ENCODE measurements at places on chromosomes 6 and 20.

- no peak for DNase-seq
These were observed 13.1 kb upstream of the DCBLD1 start for GRCh38 chr6:117469356-117469755.

DNA sequence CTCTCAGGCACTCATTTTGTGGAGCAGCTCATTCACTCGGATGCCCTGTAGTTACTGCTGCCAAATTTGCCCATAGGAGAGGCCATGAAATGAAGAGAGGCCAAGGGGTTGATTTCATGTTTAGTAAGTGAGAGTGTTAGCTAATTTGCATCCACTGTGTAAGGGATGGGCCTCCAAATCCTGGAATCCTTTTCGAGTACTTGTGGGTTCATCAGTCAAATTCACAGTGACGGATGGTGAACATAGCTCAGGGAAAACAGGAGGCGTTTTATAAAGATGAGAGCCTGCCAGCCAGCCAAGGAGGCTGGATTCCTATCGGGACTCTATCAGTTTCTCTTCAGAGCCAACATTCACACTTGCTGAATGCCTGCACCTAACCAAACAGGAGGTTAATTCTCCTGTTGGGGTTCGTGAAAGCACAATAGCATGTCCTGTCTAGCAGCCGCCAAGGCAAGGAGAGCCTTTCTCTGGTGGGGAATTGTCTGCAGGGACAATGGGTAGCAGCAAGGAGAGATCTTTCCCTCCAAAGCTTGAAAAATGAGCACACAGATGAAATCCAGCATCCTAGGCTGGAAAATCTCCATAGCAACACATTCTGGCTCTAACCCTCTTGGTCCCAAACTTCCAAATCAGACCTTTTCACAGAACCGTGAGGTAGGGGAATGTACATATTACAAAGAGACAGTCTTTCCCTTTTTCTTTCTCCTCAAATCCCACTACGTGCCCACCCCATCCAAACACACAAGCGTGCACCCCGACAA is 231.4 kb upstream of the ECI2 start:
- DNase-seq: no peak

DNA sequence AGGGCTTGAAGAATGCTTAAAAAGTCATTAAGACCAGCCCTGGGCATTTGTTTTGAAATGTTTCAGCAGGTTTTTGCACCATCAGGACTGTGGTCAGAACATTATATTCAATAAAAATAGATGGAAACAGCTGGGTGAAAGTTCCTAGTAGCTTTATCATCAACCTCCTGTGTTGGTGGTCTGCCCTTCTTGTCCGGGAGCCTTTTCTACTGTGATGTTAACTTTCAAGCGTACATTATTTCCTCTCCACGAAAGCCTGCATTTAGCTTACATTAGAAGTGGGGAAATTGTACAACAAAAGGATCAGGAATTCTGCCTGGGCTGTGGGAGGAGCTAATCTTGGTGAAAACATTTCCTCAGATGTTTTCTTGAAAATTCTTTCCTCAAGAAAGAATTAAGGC is 71.1 kb downstream of the LAMA4 start:
- DNase-seq: no peak

DNA sequence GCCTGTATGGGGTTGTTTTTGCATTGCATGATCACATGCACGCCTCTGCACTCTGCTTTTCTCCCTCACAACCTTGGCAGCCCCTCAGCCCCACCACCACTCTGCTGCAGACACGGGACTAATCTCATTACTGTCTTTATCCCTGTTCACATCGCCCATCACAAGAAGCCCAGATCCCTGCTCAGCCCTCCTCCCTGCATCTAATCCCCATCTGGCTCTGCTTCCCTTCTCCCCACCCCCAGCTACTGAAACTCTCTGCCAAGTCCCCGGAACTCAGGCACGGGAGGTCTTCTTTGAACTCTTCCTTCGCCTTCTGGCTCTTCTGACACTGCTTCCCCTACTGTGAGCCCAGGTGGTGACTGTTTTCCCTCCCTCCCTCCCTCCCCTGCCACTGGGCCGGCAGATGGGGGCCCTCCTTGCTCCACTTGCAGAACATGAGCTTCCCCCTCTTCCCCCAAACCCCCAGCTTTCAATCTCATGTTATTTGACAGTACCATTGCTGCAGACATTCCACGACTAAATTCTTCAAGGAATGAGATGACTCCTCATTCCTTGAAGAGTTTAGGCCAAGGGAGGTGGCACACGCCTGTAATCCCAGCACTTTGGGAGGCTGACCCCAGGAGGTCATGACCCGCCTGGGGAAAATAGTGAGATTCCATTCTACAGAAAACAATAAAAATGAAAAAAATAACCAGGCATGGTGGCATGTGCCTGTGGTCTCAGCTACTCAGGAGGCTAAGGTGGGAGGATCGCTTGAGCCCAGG is 21.9 kb upstream of the TULP1 start:
- DNase-seq: no peak

DNA sequence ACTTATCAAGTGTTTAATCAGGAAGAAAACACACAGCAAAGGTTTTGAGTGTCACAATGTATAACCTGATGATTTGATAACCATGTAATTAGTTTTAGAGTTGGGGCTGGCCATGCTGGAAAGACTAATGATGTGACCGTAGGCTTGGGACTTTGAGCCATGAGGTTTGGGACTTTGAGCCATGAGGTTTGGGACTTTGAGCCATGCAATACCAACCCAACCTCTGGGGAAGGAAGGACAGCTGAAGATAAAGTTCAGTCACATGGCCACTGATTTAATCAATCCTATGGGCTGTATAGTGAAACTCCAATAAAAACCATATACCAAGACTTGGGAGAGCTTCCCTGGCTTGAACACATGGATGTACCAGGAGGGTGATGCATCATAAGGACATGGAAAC is 32.8 kb downstream of the SLC35B3 start:
- no peak for DNase-seq

DNA sequence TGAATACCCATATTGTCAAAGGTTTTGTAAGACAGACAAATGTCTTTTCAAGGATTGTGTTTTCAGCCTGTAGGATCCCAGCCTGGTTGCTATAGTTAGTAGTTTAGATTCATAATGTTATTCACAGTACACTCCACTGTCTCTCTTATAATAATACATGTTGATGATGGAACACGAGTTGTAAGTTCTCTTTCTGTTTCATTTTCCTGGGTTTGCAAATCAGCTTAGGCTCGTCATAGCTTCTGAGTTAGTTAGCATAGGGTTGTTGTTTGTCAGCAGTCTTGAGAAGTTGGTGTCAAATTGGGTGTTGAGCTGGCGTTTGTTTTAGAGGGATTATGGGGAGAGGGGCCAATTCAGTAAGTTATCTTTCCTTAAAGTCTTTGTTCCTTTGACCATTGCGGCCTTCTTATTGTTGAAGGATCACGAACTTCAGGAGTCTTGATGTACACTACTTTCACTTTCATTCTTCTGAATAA is 45.8 kb downstream of the QKI start:
- DNase-seq: peak; percentile 4

DNA sequence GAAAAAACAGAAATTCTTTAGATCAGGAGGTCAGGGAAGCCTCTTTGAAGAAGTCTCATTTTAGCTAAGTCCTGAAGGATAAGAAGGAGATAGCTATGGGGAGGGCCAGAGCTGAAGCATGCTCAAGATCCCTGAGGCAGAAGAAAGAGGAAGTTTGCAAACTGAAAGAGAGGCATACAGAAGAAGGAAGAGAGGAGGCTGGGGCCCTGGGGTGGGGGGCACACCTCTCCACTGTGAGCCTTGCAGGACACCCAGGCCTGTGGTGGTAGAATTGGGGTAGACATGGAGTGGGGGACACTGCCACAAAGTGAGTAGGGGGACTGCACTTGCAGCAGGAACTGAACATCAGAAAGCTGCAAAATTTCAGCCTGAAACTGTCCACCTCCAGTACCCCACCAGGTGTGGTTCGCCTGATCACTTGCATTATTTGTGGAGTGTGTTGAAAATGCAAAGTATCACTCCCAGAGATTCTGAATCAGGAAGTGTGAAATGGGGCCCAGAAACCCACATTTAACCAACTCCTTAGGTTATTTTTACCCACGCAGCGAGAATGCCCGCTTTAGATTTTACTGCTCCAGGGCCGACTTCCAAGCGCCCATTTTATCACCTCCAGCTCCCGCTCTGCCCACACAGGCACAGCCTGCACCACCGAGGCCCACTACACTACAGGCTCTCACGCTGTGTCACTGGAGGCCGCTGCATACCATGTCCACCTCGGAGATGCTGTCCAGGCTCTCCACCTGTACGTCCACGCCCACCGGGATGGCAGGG is 44.0 kb downstream of the GABRR2 start:
- DNase-seq: no peak

- DNase-seq: no peak
These were observed 1.1 kb upstream of the PHACTR1 start for GRCh38 chr6:12715437-12715836.

DNA sequence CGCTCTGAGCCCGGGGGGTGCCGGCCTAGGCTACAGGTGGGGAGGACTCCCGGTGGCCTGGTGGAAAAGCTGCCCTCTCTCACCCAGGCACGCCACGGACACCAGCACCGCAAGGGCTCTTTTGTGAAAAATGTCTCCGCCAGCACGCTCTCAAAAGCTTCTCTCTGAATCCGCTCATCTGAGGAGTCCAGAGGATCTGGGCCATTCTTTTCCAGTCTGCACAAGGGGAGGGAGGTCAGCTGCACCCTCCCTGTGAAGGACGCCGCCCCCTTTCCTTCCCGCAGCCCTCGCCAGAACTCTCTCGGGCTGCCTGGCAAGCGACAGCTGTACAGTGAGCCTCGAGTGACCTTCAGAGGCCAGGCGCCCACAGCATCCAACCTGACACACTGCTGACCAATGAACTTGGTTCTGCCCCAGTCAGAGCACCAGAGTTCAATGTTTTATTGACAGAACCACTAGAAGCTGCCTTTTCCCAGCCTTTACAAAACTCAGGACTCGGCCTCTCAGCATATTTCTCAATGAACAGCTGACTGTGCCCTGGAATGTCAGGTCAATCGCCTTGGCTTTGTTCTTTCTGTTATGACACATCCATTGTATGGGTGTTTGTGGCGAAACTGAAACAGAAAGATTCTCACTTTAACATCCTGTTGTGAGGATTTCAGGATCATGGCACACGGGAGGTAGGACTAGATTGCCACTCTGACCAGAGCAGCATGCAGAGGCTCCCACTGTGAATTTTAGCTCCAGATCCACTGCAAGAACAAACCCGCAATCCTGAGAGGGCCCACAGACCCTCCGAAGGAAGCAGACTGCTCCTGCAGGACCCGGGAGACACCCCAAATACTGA is 26.7 kb downstream of the SERPINB9 start:
- no peak for DNase-seq

- DNase-seq: no peak
These were observed 392.0 kb upstream of the SASH1 start for GRCh38 chr6:147950623-147950987.

DNA sequence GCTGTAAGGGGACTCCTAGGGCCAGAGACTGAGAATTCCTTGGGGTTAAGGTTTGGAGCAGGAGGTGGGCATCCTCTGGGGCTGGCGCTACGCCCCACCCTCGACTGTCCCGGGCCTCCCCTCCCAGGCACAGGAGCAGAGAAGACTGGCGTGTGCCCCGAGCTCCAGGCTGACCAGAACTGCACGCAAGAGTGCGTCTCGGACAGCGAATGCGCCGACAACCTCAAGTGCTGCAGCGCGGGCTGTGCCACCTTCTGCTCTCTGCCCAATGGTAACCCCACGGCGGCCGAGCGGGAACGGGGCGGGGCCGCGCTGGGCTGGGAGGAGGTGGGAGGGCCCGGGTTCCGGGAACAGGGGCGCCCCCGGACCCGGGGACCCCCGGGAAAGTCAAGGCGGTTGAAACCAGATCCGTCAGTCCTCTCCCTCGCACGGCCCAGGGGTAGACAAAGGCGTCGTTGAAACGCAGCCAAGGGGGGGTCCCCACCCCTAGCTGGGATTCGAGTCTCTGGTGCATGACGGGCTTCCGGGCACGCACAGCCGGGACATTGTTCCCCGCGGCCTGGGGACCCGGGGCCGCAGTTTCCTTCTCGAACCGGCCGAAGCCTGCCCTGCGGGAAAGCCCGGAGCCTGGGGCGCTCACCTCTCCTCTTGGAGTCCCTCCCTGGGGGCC is 844 bp downstream of the WFDC2 start:
- no peak for DNase-seq

DNA sequence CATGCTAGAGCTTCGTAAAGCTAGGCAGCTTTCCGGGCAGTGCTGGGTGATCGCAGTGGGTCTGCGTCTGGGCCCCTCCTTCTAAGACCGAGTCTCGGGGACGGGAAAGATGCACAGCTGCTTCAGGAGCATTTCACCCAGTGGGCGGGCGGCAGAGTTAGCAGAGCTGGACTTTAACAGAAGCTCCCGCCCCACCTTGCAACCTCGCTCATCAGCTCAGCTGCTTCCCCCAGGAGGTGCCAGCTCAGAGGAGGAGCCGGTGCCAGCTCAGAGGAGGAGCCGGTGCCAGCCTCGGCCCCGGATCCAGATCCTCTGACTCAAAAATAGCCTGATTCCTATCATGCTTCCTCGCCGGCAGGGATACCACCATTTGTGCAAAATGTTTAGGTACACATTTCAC is 94.5 kb upstream of the RPS6KA2 start:
- no peak for DNase-seq

DNA sequence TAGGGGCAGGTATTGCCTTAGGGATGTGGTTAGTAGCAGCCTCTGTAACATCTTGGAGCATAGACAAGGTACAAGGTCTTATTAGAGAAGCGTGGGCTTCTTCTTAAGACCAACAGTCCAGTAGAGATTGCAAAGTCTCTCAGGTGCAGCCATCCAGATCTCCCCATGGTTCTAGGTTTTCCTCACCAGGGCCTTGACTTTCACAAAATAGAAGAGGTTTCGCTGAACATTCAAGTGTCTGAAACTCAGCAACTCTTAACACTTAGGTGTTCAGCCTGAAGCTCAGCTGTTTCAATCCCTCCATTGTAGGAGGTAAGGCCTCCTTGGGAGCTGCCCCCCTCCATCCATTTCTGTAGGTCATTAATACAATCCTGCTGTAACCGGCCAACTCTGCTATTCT is 44.4 kb downstream of the GOPC start:
- no peak for DNase-seq

DNA sequence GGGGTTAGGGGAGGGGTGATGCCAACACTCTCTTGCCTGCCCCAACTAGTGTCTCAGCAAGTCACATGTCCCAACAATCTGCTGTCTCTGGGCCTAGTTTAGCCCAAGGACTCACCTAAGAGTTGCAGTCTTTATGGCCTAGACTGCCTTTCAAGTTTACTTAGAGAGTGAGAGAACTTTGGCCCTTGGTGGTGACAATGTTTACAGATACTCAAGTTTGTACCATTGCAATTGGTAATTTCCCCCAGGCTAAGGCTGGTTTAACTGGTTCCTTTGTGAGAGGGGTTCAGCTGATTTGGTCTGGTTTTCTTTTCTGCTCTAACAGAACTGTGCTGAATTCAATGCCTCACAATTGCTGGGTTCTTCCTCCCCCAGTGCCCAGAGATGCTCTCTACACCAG is 1279.9 kb upstream of the EYS start:
- no peak for DNase-seq

DNA sequence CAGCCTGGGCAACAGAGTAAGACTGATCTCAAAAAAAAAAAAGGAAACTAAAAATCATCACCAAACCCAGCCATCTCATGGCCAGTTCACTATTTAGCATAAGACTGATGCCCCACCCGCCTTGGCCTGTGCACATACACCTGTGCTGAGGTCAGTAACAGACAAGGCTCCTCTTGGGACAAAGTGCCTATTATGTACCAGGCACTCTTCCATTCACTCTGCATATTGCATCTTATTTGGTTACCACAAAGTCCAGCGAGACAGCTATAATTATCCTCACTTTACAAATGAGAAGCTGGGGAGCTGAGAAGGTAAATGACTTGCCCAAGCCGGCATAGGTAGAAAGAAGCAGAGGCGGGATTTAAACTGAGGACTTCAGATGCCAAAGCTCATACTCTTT is 3.8 kb downstream of the PTPRT start:
- no peak for DNase-seq
